ENCODE measurements at places on chromosomes 2 and 18.

- DNase-seq: no peak
Observed at GRCh38 chr18:73118121-73118816, 250.5 kb upstream of the NETO1 start.

GRCh38 chr18:42105394-42105793 lies 150.4 kb downstream of the PIK3C3 start:
- DNase-seq: no peak

GRCh38 chr2:230473378-230473777 lies 57.4 kb downstream of the SP100 start:
- DNase-seq: no peak

GRCh38 chr2:88110830-88111229 lies 17.0 kb downstream of the FABP1 start:
- no peak for DNase-seq

GRCh38 chr2:137838255-137839092 lies 125.8 kb upstream of the HNMT start:
- no peak for DNase-seq

GRCh38 chr2:174263997-174264396 lies 15.7 kb upstream of the OLA1 start:
- no peak for DNase-seq

DNA sequence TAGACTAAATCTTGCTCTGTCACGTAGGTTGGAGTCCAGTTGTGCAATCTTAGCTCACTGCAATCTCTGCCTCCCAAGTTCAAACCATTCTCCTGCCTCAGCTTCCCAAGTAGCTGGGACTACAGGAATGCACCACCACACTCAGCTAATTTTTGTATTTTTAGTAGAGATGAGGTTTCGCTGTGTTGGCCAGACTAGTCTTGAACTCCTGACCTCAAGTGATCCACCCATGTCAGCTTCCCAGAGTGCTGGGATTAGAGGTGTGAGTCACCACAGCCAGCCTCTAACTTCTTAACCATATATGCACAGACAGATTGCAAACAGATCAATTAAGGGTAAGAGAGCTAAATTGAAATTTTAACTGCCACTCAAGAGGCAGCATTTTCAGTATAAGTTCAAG lies 22.1 kb upstream of the CNGA3 start:
- DNase-seq: no peak

DNA sequence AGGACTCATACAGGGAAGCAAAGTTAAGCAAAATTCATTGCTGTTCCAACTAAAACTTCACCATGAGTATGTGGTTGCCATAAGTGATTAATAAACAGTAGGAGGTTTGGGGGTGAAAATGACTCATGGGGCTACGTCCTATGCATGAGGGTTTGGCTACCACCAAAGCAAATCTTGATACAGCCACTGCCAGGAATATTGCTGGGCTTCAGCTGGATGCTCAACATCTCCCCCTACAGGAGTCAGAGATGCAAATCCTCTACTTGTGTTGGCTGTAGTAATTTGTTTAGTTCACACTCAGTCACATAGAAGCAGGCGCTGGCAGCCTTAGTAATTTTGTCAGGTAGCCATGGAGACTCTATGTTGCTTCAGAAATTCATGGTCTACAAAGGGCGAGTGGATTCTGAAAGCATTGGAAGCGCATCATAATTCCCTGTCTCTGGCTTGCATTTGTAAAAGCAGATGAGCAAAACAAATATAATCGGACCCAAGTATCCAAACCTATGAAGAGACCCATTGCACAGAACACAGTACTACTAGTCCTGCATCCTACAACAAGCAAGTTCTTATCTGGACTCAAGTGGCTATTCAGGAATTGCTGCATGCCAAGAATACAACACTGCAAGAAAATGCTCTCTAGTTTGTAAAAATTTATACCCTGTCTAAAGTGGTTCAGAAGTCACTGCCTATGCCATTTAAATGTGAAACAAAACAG lies 76.0 kb downstream of the CD28 start:
- DNase-seq: peak; percentile 42

DNA sequence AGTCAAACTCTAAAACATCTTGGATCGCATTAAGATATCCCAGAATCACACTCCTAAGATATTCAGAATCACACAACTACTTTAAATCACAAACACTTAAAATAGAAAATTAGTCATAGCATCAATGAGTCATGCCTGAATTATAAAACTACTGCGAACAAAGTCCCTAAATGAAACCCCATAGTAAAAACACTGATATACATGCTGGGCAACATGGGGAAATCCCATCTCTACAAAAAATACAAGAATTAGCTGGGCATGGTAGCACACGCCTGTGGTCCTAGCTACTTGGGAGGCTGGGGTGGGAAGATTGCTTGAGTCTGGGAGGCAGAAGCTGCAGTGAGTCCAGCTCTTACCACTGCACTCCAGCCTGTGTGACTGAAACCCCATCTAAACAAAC lies 101.7 kb downstream of the COBLL1 start:
- DNase-seq: peak; percentile 74

GRCh38 chr2:37583867-37584266 lies 87.6 kb downstream of the CDC42EP3 start:
- DNase-seq: no peak

GRCh38 chr18:53165770-53166169 lies 825.8 kb downstream of the DCC start:
- no peak for DNase-seq

GRCh38 chr2:177296040-177296439 lies 31.5 kb upstream of the NFE2L2 start:
- no peak for DNase-seq

DNA sequence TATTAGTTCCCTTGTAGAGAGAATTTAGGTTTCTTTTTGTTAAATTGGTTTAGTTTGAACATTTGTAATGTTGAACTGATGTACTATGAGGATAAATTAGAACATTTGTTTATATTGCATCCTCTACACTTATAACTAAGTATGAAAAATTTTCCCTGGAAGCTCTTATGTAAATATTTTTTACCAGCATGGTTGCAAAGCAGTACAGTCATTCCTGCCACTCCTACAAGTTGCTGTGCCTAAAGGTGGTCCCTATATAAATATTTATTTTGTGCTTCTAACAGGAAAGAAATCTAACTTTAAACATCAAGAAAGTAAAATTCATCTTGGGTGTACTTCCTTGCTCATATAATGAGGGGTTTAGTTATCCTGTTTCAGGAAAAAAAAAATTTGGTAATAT lies 14.2 kb downstream of the TWSG1 start:
- DNase-seq: no peak

DNA sequence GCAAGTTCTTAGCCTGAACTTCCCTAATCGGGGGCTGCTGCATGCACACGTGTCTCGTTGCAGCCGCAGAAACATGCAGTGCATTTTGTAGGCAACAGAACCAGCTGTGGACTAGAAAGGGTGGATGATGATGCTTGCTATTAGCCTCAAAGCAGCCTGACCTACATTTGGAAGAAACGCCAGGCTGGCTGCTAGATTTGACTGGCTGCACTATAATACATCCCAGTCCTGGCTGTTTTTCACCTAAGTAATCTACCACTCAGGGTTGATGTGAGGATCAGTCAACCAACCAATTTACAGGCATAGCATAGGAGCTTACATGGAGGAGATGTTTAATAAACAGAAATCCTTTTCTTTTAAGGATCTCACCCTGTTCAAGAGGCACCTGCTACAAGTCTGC lies 56.4 kb upstream of the SPP2 start:
- DNase-seq: no peak

DNA sequence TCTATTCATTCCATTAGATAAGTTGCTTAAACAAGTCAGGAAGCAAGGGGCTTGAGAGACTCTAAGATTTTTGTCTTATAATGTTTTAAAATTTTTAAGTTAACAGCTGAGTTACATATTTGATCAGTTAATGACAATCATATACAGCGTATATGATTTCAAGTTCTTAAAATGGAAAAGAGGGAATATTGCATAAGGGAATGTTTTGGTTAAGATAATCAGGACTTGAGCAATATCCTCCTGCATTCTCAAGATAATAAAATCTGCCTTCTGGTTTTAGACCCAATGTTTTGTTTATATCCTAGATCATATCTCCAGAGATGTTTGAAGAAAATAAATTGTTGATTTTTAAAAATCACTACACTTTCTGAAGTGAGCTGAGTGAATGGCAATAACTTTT lies 13.4 kb upstream of the DYNC1I2 start:
- DNase-seq: no peak

DNA sequence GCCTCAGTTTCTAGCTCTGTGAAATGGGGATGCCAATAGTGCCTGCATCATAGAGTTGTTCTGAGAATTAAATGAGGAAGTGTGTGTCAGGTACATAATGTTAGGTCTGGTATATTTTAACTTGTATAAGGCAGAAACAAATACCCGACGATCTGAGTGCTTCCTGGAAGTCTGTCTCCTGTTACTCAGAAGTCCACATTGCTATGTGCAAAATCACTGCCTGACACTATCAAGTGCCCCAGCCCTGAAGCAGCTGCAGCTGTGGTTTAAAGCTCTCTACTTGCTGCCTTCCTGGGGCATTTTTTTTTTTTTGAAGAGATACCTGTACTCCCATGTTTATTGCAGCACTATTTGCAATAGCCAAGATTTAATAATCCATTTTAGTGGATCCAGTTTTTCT lies 125.3 kb downstream of the SLC4A3 start:
- no peak for DNase-seq

DNA sequence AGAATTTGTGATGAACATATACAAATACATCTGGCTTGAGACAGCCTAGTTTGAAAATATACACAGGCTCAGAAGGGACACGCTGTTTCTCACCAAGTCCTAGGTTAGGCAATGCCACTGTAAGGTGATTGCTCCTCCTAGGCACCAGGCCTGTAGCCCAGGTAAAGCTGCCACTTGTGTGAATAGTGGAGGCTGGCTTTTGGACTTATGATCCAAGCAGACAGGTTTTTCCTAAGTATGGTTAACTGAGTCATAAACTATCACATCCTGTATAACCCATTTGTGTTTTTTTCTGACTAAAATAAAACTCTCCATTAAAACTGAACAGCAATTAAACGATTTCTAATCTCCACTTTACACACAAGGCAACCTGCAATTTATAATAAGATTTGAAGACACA lies 81.0 kb downstream of the SEMA4F start:
- DNase-seq: no peak

GRCh38 chr2:230925879-230926765 lies 1.1 kb upstream of the GPR55 start:
- DNase-seq: no peak

DNA sequence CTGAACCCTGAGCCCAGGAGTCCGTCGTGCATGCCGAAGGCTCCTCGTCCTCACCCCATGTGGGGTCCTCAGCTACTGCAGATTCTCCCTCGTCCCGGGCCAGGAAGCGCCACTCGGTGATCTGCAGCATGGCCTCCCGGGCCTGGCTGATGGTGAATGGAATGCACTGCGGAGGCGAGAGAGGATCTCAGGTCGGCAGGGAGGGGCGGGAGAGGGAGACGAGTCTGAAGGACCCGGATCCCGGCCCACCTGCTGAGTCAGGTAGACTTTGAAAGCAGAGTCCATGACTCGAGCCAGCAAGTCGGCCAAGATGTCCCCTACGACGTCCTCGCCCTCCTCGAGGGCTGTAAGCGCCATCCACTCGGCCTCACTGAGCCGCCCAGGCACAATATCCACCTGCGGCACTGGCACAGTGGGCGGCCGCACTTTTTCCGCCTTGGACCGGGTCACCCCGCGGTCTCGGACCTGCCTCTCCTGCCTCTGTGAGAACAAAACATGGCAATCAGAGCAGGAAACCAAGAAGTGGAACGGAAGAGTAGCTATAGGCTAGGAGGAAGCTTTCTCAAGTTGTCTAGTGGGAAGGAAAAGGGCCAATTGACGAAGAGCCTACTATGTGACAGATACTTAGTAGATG lies 5.5 kb downstream of the C2orf81 start:
- DNase-seq: no peak

- DNase-seq: no peak
Observed at GRCh38 chr2:239805414-239805813, 219.7 kb downstream of the NDUFA10 start.

GRCh38 chr2:237509905-237510304 lies 22.9 kb downstream of the MLPH start:
- no peak for DNase-seq

DNA sequence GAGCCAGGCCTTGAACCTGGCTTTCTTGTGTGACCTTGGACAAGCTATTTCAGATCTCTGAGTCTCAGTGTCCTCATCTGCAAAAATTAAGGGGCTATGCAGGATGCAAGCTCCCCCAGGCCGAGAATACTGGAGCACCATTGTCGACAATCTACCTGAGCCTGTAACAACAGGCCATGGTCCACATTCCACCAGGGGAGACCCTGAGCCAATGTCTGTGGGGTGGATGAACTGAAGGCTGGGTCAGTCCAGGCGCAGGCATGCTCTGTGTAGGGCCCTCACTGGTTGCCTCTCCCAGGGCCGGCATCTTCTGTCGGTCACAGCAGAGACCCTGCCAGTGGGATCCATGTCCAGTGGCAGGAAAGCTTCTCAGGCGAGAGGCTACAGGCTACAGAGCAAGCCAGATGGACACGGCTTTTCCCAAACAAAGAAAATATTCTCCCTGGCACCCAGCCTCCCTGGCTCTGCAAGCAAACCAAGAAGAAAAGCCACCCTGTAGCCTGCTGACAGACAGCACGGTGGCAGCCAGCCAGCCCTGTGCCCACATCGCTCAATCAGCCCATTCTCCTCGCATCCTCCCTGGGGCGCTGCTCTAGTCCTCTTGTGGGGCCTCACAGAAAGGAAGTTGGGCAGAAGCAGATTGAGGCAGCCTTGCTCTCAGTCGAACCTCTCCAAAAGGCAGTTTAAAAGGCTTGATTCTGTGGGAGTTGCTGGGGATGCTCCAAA lies 48.7 kb upstream of the FZD7 start:
- no peak for DNase-seq

DNA sequence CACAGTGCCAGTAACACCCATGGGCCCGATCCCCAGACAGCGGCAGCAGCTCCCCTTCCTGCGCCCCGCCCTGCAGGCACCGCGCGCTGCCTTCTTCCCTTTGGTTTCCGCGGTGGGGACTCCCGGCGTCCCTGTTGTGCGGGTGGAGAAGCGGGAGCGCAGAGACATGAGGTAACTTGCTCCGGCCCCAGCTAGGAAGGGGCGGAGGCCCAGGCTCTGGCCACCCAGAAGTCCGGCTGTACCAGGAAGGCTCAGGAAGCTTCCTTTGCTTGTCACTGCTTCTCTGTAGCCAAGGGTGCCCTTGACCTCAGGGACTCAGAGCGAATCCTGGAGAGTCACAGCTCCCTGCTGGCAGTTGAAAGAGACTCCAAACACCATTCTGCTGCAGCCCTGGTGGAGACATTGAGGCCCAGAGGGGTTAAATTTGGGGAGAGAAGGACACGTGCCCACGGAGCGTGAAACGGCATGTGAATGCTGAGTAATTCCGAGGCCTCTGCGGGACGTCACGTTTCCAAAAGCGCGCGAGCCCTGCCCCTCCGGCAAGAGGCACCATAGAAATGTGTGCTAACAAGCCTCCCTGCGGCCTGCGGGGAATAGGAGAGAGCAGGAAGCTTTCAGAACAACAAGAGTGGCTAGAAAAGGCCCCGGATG lies 6.7 kb upstream of the ADCY3 start:
- DNase-seq: no peak

GRCh38 chr18:57819671-57820460 lies 16.8 kb upstream of the ATP8B1 start:
- DNase-seq: no peak

GRCh38 chr2:54546518-54546917 lies 90.4 kb downstream of the SPTBN1 start:
- DNase-seq: no peak

- no peak for DNase-seq
Observed at GRCh38 chr2:95314598-95314963, 17.4 kb downstream of the KCNIP3 start.
